MCF 10A (cell line): ENCODE measurements at places on chromosomes 6 and 20.

DNA sequence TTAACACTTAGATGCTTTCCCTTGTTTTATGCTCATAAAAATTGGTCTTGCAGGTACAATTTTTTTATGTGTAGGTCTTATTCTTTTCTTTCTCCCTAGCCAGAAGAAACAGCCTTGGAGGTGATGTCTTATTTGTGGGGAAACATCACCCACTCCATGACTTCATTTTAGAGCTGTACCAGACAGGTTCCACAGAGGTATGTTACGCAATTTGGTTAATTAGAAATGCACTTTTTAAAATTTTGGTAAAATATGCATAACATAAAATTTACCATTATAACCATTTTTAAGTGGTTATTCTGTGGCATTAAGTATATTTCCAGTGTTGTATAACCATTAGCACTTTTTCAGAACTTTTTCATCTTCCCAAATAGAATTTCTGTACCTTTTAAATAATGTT lies 41.3 kb downstream of the NKX2-4 start:
- DNase-seq, result no peak

DNA sequence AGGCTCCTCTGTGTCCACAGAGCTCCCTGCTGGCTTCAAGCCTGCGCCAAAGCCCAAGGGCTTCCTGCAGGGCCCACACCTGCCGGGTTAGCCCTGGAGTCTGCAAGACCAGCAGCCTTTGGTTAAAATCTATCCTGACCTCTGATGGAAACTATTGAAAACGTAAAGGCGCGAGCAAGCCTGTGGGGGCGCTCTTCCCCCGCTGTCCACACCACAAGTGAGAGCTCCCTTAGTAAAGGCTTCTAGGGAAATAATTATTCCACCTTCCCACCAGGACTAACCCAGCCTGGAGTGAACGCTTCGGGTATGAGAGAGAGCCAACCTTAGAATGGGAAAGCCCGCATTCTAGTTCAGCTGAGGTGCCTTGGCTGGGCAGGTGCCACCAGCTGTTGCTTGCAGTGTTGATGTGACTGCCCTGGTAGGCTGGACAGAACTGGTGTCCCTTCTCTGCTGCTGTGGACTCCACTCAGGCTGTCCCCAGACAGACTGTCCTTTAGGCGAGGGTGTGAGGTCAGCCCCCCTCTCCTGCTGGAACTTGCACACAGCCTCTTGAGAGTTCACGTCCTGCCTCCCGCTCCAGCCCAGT lies 68.7 kb downstream of the SYTL3 start:
- DNase-seq, result peak; percentile 46

GRCh38 chr6:16334671-16335070 lies 96.3 kb downstream of the GMPR start:
- DNase-seq, result peak; percentile 96

GRCh38 chr6:100862063-100862462 lies 19.1 kb downstream of the ASCC3 start:
- DNase-seq, result no peak

GRCh38 chr6:31419842-31420241 lies 16.4 kb downstream of the MICA start:
- peak; percentile 58 for DNase-seq

- DNase-seq, result no peak
These were observed 10.2 kb upstream of the MMS22L start for GRCh38 chr6:97293198-97293696.

- DNase-seq, result no peak
These were observed 577.9 kb downstream of the C6orf118 start for GRCh38 chr6:164731539-164731938.

DNA sequence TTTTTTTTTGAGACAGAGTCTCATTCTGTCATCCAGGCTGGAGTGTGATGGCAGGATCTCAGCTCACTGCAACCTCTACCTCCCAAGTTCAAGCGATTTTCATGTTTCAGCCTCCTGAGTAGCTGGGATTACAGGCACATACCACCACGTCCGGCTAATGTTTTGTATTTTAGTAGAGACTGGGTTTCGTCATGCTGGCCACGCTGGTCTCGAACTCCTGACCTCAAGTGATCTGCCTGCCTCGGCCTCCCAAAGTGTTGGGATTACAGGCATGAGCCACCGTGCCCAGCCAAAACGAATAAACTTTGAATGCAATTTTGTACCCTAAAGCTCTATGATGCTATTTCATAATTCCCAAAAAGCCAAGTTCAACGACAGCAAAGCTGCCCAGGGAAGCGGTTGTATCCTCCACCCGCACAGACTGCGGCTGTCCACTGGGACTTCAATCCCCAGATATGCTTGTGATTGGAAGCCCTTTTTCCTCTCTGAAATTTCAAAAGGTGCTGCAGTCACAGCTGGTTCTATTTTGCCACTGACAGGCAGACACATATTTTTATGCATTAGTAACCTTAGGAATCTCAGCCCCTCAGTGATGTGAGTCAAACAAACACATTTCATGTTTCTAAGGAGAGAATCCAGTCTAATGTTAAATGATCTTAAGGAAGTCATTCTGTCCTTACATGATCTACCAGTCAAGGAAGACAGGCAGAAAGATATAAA lies 8.7 kb upstream of the RAMACL start:
- DNase-seq, result peak; percentile 11

- DNase-seq, result peak; percentile 55
These were observed 93.6 kb downstream of the SNAP91 start for GRCh38 chr6:83615025-83615999.

DNA sequence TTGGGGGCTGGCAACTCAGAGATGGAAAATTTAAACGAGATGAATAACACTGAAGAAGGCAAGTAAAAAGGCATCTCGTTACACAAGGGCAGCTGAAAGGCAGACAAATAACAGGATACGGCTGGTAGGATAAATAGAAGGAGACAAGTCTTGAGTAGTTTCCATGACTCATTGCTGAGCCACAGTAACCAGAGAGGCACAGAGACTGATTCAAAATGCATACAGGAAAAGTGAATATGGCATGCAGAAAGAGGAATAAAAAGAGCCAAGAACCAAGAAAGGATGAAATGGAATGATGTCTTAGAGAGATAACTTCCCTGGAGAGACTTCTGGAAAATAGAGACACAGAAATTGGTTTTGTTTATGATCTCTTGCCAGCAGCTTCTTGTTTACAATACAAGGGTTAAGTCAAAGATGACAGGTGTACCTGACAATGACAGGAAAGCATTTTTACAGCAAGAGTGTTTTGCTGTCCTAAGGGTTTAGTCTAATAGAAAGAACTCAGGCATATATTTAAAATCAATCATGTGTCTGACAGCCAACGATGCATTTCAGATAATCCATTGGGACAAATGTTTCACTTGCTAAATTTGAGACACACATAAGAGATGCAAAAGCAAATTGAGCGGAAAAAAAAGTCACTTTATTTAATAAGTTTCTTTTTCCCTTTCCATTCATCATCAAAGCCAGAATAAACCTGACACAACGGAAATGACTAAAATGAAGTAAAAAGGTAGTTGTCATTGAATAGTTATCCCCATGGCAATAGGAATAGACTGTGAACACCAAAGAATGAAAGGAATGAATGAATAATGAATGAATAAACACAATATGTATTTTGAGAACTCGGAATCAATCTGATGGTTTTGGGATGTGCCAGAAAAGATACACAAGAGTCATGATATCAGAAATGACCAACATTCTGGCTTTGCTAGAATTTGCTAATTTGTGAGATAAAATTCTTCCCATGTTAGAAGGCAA lies 68.0 kb upstream of the KCNQ5 start:
- DNase-seq, result peak; percentile 80

DNA sequence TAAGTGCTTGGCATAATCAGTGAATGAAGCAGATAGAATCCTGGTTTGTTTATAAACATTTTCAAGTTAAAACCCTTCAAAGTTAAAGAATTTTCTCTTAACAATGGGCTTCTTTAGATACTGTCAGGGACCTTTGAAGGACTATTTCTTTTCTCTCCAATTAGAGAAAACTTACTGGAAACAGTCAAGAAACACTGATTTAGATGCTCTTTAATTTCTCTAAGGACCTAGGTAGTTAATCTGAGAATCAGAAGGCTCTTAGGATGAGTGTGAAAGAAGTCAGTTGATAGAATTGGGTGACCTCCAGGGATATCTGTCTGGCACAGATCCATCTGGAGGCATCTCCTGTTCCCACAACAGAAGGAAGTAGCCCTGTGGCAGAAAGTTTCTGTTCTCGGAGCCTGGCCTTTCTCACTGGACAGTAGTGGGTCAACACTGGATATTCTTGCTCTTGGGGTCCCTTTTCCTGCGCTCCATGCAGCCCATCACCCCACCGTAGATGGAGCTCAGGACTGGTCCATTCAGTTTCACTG lies 22.5 kb downstream of the KIAA0408 start:
- no peak for DNase-seq
